Stimulated activated CD4-positive, alpha-beta T cell treated with anti-CD3 and anti-CD28 coated beads, Interleukin-2, amount 100 ng/mL, for 48 hours (primary cell): ENCODE measurements at places on chromosomes 6 and 20.

GRCh38 chr6:31397901-31398525 is 5.4 kb upstream of the MICA start:
- DNase-seq = no peak

GRCh38 chr20:32999603-33000250 is 4.5 kb downstream of the SUN5 start:
- no peak for DNase-seq

- no peak for DNase-seq
Measured at GRCh38 chr6:62371453-62372210, 85.6 kb upstream of the KHDRBS2 start.

- no peak for DNase-seq
Measured at GRCh38 chr6:66189915-66190314, 482.9 kb upstream of the EYS start.

DNA sequence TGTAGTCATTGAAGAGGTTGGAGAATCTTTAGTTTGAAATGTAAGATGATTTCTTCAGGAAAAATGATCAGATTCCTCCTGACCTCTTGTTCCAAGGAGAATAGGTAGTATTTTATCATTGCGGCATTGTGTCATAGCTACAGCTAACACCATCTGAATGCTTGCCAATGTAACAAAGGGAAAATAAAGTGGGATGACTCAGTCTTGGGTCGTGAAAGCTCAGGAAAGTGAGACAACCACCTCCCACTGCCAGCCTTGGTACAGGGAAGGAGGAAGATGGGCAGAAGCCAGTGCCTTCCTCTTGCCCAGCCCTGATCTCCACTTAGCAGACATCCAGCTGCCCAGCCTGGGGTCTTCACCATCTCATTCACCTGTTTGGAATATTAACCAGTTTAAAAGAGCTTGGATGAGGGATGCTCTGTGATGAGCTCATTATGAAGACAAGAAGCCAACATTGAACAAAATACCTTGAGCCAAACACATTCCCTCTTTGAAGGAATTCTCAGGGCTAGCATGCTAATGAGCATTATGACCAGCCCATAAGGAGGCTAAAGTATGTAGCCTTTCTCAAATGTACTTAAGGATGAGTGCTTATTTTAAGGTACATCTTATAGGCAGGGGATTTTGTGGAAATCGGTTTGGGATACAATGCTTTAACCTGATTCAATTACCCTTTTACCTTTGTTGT is 40.0 kb upstream of the APCDD1L start:
- no peak for DNase-seq

DNA sequence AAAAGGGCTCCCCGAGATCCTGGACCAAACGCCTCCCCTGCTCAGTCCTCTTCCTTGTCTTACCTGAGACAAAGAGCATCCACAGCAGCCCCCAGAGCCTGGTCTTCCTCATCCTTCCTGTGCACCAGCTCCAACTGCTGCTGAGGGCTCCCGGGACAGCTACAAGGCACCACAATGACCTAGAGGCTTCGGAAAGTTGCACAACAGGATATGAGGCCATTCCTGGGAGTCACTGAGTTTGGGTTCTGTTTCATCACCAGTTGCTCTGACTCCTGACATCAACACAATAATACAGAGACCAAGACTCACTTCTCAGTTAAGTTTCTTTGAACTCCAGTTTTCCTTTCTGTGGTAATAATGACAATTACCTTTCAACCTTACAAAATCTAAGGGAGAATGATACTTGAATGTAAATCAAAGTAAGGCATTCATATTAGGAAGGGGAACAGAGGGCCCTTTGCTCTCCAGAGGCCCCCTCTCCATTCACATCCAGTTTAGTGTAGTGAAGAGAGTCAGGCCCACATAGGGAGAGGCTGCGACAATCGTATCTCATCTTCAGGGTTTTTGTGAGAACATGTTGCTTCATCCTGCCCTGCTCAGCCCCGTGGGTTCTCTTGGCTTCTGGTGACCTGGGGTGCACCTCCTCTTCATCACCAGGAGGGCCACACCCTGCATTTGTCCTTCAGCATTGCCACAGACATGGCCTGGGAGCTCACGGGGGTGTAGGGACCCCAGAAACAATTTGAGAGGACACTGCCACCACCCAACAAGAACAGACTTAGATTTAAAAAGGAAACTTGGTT is at the start of gene TREM1:
TREM1 (minus strand) TSS at position 139 of the 803 bp plus-strand sequence; CDS start at position 112, 27 bp downstream.
- DNase-seq = no peak

DNA sequence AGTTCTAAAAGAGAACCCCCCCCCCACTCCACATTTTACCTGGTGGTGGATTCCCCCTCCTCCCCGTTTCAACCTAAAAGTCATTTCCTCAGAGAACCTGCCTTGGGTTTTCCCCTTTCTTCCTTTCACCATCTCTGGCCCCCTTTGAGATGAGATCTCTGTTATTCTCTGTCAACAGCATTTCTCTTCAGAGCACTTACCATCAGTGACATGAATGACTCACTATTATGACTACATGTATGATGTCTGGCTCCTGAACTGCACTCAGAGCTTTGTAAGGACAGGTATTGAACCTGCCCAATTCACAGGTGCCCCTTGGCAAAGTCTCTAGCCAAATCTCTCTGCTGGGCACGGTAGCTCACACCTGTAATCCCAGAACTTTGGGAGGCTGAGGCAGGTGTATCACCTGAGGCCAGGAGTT is 61.4 kb upstream of the JARID2 start:
- DNase-seq = peak; percentile 18

DNA sequence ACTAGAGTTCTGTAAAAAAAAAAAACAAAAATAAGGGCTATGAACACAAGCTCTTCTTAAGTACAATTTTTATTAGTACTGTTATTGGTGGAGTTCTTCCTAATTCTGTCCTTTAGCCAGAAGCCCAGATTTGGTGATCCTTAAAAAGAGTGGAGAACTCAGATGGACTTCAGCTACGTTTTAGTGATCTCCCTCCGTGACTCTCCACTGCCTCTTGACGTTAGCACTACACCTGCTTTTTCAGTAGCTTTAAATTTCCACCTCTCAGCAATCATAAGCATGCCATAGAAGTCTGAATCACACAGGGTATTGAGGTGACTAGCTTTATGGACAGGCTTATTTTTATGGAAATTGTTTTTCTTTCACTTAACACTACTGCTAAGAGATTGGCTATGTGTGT is 17.7 kb downstream of the DHX35 start:
- no peak for DNase-seq

GRCh38 chr6:150967381-150967780 is 101.9 kb downstream of the MTHFD1L start:
- no peak for DNase-seq

GRCh38 chr6:70176842-70177550 is 125.9 kb downstream of the COL9A1 start:
- DNase-seq = no peak

- no peak for DNase-seq
Measured at GRCh38 chr20:54794110-54794509, 318.7 kb downstream of the DOK5 start.

- no peak for DNase-seq
Measured at GRCh38 chr6:156269751-156270369, 507.3 kb upstream of the ARID1B start.

GRCh38 chr6:4510906-4511640 is 265.1 kb upstream of the CDYL start:
- no peak for DNase-seq

DNA sequence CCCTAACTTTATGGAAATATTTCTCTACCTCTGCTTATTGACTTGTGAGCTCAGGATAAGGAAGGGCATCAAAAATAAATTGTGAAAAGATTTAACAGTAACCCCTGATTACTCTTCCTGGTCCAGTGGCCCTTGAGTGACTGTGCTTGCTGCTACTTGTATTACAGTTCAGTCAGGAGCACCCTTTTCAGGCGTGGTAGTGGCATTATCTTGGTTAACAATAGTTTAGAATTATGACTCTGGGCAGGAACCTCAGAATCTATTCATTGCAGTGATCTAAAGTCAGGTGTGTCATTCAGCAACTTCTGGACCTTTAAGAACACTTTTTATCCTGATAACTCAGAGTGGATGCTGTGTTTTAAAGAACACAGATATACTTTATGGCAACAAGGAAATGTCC is 43.4 kb downstream of the FAM135A start:
- DNase-seq = no peak

GRCh38 chr6:144263786-144264185 is 21.3 kb upstream of the UTRN start:
- DNase-seq = no peak

DNA sequence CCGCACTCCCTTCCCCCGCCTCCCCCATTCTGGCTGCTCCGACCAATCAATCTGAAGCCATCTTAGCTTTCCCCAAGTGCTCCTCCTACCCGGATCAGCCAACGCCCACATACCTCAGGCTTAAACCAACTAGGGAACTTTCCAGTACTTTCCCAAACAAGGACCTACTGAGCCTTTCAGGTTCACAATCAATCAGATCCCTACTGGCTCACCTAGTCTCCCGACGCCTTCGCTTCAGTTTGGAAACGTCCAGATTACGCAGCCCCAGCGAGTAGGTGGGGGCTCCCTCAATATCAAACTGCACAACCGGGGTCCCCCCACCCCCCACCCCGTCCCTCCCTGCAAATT is 432 bp downstream of the HSPA1L start:
- DNase-seq = peak; percentile 45

GRCh38 chr6:29005183-29005885 is at the start of gene ZNF311:
TSS of gene ZNF311 (minus strand) at chr6:29005315. CDS start at chr6:29003954, 1,361 bp downstream.
- no peak for DNase-seq

DNA sequence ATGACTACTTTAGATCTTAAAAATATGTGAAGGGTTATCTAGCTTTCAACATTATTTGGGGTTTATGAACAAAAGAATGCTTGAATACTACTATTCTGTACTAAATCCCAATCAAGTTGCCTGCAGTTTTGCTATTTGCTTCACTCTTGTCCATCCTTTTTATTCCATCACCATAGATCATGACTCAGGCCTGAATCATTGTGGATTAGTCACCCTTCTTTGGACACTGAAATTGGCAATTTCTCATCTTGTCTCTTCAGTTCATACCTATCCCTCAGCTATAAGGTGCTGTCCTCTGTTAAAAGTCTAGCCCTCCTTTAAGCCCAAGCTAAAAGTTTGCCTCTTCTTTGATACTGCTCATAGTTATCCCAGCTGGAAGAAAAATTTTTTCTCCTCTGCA is 199.1 kb downstream of the CENPW start:
- no peak for DNase-seq

- no peak for DNase-seq
Measured at GRCh38 chr6:164051427-164051826, 636.9 kb downstream of the QKI start.

GRCh38 chr20:62885896-62886708 is 24.5 kb upstream of the TCFL5 start:
- no peak for DNase-seq
